ENCODE measurements at places on chromosomes 16 and 17.
A peak's percentile ranks its signal among the peaks of the same experiment; 100 is the strongest.

DNA sequence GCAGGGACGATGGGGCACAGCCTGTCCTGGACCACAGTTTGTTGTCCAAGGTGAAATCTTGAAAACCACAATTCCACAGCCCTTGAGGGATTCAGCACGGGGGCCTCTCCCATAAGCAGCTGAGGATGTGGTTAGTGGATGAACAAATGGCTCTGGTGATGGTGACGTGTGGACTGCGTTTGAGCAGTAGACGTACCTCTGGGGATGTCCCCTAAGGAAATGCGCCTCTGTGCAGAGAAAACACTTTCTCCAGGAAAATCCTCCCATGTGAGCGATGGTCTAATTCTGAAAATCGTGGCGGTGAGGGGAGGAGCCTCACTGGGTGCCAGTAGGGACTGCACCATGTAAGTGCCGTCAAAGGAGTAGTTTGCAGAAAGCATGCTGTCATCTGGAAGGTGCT is 2.7 kb upstream of the SEPTIN12 start:
- DNase-seq = no peak

GRCh38 chr16:31354394-31355291 is at the start of gene ITGAX:
Gene ITGAX (plus strand): TSS chr16:31355176. CDS start chr16:31355255, 79 bp downstream.
- no peak for DNase-seq

DNA sequence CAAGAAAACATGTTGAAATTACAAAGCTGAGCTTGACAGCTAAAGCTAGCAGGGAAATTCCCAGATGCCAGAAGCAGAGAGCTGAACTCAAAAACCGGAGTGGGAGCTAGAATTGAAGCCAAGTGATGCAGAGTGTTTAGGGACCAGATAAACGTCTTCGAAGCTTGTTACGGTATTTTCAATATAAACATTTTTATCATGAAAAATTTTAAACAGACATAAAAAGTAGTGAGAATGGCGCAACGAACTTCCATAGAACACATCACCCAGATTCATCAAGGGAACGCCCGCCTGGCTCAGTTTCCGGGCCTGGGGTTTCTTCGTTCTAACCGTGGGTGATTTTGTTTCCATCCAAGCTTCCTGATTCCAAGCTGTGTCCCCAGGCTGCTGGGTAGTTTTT is 18.1 kb downstream of the SPNS2 start:
- DNase-seq = no peak

DNA sequence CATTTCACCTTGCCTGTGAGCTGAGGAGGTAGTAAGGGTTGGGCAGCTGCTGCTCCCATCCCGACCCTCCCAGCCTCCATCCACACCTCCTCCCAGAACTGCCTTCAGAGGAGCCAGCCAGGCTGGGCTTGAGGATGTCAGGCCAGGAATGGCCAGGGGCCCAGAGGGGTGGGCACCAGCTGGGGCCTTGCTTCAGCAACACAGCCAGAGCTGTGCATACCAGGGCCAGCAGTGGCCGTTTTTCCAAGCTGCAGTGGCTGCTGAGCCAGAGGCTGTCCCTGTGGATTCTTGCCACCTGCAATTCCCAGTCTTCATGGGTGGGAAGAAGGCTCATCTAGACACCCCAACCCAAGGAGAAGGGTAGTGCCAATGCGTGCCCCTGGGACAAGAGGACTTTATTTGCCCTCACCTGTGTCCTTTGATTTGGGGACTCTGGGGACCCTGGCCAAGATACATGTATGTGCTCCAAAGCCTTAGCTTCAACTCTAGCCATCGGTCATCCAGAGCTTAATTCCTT is 153.4 kb upstream of the SDK2 start:
- DNase-seq = no peak

DNA sequence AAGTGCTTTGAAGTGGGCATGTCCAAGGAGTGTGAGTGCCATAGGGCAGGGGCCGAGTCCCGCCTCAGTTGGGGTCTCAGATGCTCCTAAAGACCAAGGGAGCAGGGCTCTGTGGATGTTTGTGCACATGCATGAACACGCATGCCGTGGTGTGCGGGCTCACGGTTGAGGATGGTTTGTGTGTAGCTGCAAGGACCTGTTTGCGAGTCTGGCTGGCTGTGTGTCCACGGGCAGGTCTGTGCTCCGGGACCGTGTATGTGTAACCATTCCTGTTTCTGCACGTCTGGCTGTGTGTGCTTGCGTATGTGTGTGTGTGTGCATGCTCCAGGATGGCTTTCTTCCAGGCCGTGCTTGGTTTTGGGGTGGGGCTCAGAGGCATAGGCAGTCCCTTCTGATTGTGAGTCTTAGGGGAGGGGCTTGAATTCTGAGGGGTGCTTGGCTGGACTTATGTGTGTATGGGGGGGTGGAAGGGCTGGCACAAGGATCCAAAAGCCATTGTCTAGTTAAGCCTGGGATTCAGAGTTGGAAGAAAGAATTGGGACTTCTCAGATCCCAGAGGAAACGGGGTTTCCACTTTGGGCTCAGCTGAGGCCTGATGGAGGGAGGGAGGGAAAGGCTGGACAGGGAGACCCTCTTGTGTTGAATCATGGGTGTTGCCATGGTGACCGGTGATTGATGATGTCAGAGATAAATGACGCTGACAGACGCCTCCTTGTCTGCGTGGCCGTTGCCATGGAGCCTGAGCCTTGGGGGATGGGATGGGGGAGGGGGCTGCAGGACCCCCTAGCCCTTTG is 14.4 kb downstream of the GJD3 start:
- DNase-seq = no peak

GRCh38 chr17:43411369-43411677 is 12.5 kb downstream of the ARL4D start:
- no peak for DNase-seq

GRCh38 chr16:49324703-49325102 is 43.1 kb upstream of the CBLN1 start:
- DNase-seq = no peak

GRCh38 chr17:82023447-82024241 is 539 bp downstream of the LRRC45 start:
- DNase-seq = no peak

GRCh38 chr17:39667945-39668924 is at the start of gene PNMT:
Gene PNMT (plus strand): TSS chr17:39668453. CDS start chr17:39668476, 23 bp downstream.
- DNase-seq = peak; percentile 57

- DNase-seq = no peak
These were observed 37.4 kb downstream of the CLEC16A start for GRCh38 chr16:10981697-10982216.

DNA sequence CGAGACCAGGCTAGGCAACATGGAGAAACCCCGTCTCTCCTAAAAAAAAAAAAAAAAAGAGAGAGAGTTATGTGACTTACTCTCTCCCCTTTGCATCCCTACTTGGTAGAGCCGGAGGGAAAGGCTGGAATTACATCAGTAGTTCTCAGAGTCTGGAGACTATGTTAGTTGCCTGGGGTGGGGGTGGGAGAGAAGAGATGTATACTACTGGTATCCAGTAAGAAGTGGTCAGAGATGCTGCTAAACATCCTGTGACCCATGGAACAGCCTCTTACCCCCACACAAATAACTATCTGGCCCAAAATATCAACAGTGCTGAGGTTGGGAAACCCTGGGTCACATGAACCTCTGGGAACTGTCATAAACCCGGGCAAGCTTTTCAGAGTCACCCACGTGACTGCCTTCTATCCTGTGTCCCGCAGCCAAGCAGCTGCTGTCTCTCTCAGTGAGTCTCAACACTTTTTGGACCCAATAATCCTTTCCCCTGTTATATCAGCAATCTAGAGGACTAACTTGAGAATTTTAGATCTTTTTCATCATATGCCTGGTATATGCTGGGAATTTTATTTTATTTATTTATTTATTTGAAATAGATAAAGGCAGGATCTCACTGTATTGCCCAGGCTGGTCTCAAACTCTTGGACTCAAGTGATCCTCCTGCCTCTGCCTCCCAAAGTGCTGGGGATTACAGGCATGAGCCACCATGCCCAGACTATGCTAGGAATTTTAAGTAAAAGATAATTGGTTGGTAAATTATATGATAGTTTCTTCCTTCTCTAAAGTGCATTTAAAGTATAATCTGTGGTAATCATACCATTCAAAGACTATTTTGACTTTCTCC is 8.7 kb downstream of the EIF1 start:
- peak; percentile 71 for DNase-seq

GRCh38 chr16:88050952-88051660 is 99.9 kb downstream of the BANP start:
- no peak for DNase-seq

- peak; percentile 34 for DNase-seq
These were observed 1.0 kb downstream of the SDK2 start for GRCh38 chr17:73643001-73643851.

GRCh38 chr17:64209983-64210382 is 53.1 kb downstream of the TEX2 start:
- no peak for DNase-seq

- no peak for DNase-seq
These were observed 100.2 kb downstream of the KATNIP start for GRCh38 chr16:27650073-27650701.

DNA sequence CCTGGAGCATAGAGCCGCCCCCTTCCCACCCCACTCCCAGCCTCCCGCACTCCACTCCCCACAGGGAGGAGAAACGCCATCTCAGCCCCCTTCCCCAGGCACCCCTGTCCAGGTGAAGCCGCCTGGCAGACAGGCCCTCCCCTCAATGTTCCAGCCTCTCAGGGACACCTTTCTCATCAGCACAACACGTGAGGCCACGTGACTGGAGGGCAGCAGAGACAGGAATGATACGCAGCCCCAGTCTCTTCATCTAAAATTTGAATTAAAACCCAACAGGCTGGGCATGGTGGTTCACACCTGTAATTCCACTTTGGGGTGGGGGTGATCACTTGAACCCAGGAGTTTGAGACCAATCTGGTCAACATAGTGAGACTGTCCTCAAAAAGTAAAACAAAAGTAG is 20.2 kb upstream of the AATK start:
- DNase-seq = no peak

DNA sequence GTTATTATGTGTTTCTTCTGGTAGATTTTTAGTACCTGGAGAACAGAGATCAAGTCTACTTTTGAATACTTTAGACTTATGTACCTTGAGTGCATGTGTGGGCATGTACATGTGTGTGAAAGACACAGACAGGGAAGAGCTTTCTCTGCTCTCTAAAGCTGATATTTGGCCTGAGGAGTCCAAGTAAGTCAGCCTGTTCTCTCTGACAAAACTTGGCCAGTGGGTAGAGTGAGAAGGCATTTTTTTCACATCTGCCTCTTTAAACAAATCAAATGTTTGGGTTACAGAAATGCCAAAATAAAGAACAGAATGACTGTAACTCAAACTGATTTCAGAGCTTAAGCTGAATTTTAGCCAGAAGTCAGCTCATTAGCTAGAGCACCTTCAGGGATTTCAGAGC is 309.7 kb upstream of the DYNLRB2 start:
- no peak for DNase-seq

GRCh38 chr17:63279498-63280230 is 166.4 kb downstream of the CYB561 start:
- DNase-seq = no peak

DNA sequence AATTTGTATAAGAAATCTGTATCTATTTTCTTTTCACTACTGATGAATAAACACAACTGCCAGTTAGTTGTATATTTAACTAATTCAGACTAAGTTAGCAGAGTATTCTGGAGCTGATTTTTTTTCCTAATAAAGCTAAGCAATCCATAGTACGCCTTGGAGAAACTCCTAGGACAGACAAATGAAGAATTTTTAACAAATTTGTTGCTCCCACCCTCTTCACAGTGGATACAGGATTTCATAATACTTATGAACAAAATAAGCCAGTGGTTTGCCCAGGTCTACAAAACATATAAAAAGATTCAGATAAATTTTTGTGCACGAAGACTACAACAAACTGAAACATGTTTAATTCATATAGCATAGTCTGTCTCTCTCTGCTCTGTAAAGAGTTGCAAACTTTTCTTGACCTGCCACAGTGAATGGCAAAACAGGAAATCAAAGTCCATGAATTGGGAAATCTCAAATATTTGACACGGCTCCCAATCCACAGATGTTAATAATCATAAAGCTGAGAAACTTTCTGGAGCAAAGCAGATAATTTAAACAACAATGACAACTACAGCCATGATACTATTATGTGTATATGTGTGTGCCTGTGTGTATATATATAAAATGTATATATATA is 594 bp upstream of the ABCA6 start:
- peak; percentile 83 for DNase-seq

- DNase-seq = no peak
These were observed 15.3 kb upstream of the CACNA1H start for GRCh38 chr16:1137604-1138003.

DNA sequence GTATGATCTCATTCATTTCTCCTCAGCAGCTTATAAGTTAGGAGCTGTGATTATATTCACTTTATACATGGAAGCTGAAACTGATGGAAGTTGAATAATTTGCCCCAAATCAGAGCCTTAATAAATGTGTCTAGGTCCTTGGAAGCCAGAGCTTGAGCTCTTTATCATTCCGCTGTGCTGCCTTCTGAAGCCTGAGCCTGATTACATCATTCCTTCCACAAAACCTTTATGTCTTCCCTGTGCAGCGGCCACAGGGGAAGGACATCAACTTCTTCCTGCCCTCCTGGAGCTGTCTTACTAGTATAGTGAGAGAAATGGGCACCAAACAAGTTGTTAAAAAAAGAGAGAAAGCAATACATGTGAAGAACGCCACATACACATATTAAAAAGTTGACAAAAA is 6.8 kb downstream of the TNRC6C start:
- DNase-seq = no peak

DNA sequence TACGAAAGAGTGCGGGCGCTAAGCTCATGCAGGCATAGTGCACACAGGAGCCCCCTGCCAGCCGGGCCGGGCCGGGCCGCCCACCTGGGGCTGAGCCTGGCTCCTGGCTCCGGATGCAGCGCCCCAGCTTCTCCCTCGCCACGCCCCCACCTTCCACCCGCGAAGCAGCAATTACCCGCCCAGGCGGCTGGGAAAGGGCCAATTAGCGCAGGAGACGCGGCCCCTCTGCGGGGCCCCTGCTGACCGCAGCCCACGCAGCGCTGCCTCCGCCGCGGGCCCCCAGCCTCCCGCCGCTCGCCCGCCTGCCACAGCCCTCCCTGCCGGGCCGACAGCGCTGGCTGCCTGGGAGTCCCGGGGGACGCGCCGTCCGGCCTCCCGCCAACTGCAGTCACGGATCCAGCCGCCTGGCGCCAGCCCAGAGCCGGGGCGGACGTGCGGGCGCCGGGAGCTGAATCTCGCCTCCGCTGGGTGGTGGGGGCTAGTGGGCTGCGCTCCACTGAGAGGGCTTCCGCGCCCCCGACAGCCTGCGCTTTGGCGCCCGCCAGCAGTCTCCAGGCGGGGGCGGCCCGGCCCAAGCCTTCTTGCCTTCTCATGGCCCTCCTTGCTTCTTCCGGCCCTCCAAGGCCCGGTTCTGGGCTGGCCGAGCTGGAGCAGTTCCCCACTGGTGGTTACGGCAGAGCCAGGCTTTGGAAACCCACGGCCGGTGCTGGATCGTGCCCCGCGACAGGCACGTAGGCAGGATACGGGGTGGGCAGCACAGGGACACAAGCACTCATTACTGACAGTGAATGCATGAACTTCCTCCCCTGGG is 14.9 kb upstream of the CBFB start:
- DNase-seq = peak; percentile 74

GRCh38 chr17:83073389-83074063 is 5.9 kb upstream of the METRNL start:
- no peak for DNase-seq

DNA sequence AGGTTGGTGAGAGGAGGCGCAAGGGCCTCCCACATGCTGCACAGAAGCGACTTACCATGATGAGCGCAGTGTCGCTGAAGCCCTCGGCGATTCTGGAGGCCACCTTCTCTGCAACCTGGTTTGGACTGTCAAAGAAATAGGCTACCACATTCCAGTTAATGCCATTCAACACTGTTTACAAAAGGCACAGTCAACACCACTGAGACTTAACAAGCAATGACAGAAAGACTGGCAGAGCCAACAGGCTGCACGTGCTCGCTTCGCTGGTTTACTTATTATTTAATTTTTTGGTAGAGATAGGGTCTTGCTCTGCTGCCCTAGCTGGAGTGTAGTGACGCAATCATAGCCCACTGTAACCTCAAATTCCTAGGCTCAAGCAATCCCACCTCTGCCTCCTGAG is 18.2 kb downstream of the EMC8 start:
- no peak for DNase-seq
